Left renal pelvis (tissue), 4 donors: ENCODE measurements at places on chromosomes 12 and 14.
A peak's percentile ranks its signal among the peaks of the same experiment; 100 is the strongest.

DNA sequence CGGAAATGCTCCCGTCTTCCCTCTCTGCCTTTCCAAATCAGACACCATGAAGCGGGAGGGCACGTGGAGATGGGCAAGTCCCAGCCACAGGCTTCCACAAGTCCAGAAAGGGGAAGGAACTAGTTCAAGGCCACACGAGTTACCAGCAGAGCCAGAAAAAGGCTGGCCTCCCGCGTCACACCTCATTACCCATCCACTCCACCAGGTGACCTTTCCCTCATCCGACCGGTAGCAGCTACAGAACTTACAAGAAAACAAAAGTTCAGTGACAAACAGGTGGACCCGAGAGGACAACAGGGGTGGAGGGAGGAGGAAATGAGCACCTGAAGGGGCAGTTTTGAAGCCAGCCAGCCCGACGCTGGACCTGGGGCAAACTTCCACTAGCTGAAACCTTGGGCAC, 46.9 kb downstream of the CHGA start:
- DNase-seq: no peak

GRCh38 chr12:26461776-26462175, 266.4 kb downstream of the SSPN start:
- DNase-seq: no peak

DNA sequence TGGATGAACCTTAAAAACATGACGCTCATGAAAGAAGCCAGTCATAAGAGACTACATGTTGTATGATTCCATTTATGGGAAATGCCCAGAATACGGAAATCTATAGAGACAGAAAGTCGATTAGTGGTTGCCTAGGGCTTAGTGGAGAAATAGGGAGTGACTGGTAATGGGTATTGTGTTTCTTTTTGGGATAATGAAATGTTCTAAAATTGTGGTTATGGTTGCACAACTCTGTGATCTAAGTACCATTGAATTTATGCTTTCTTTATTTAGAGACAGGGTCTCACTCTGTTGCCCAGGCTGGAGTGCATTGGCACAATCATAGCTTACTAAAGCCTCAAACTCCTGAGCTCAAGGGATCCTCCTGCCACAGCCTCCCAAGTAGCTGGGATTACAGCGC, 8.0 kb downstream of the RBMS2 start:
- no peak for DNase-seq

DNA sequence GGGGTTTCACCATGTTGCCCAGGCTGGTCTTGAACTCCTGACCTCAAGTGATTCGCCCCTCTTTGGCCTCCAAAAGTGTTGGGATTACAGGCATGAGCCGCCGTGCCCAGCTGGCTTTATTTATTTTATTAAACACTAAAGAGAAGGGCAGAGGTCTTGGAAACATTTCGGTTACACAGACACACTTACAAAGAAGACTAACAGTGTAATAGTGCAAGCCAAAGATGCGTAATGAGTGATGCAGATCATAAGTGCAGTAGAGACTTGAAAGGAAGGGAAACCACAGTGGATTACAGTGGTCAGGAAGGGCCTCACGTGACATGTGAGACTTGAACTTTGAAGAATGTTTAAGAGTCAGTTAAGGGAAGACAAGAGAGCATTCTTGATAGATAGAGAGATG, 33.9 kb upstream of the CDK17 start:
- DNase-seq: no peak

GRCh38 chr12:28611115-28611435, 420.8 kb downstream of the CCDC91 start:
- no peak for DNase-seq

DNA sequence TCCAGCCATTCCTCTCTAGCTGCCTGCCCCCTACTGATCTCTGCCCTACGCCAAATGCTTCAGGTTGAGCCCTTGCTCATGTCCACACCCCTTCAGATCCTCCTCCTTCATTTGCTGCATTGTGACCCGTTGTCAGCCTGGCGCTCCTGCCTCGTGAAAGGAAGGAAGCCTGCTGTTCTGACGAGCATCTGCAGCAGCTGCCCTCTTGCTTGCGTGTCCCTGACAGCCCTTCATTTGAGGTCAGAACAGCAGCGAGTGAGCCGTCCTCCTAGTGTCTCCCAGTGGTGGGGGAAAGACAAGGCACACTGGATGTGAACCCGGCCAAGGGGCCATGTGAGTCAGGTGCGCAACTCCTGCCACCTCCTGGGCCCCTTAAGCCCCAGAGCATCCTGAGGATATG, 3.0 kb upstream of the PIANP start:
- DNase-seq: no peak

- DNase-seq: no peak
Measured at GRCh38 chr12:93440043-93440835, 1.5 kb downstream of the UBE2N start.

GRCh38 chr12:48001505-48002413, 2.5 kb downstream of the COL2A1 start:
- no peak for DNase-seq

- DNase-seq: no peak
Measured at GRCh38 chr14:54562334-54562733, 4.6 kb upstream of the SAMD4A start.

GRCh38 chr12:25187781-25188180, 7.2 kb downstream of the DNAI7 start:
- DNase-seq: no peak

DNA sequence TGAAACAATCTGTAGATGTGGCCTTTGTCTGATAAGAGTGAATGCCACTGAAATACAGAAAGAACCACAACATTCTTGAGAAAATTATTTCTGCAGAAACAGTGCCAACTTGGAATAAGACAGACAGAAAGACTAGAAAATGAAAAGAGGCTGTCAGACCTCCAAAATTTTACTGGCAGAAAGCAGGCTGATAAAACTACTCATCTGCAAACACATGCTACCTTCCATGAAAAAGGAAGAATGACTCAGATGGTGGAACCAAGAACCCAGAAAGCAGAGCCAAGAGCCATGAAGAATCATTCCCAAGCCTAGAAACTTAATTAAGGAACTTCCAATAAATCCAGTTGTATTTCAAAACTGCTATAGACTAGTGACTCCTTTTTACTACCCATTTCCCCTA, 31.9 kb upstream of the OSBPL8 start:
- DNase-seq: no peak

DNA sequence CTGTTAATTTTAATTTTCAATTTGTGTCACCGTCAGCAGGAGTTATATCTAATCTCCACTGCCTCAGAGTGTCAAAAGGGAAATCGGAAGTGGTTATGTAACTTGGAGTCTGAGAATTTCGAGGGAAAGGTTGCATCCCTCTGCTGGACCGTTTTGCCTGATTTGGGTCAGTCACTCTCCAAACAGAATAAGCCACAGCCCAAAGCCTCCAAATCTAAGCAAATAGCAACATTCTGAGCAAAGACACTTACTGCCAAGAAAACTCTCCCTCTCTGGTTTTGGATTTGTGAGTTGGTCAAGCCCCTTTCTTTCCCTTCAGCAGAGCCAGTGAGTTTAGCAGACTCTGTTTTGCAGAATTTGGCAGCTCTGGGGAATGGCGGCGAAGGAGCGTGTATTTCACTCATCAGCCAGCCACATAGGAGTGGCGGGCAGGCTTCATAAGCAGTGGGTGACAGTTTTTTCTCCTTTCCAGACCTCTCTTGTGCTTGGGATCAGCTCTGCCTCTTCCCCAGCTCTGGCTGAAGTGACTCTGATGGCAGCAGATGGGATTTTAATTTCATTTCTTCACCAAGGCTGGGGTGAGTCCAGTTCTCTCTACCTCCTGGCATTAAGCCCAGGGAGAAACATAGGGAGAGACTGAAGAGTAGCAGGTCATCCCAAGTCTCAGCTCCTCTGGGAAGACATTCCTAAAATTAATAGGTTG, 218.7 kb upstream of the NOS1 start:
- DNase-seq: no peak

- no peak for DNase-seq
Measured at GRCh38 chr14:103366741-103367140, 18.5 kb upstream of the MARK3 start.

- no peak for DNase-seq
Measured at GRCh38 chr12:94269316-94269999, 121.1 kb downstream of the PLXNC1 start.

DNA sequence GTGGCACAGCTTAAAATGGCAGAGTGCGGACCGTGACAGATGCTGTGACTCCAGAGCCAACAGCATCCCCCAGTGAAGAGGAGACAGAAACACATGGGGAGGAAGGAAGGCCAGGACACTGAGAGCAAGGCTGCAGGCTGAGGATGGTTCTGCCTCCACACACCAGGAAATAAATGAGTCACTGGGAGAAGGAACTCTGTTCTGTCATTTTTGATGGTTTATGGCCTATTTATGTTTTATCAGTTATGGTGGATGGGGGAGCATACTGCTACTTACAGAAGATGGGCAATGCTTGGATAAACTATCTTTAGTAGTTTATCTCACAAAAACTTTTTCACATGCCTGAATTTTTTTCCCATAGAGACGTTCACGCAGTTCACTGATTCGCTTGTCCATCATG, 33.8 kb downstream of the ZFYVE21 start:
- no peak for DNase-seq

DNA sequence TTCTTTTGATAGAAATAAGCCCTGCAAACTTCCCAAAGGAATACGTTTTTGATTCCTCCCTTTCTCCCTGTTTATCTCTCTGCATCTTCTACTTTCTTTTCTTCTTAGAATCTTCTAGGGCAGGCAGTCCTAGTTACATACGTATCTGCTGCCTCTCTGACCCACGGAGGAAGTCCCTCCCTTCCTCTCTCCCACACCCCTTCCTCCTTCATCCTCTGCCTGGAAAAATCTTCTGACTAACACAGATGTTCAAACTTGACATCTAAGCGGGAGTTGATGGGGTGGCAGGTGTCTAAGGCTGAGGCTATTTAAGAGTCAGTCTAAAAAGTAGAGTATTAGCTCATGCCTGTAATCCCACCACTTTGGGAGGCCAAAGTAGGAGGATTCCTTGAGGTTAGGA, 88.6 kb downstream of the MAP1LC3B2 start:
- DNase-seq: no peak

DNA sequence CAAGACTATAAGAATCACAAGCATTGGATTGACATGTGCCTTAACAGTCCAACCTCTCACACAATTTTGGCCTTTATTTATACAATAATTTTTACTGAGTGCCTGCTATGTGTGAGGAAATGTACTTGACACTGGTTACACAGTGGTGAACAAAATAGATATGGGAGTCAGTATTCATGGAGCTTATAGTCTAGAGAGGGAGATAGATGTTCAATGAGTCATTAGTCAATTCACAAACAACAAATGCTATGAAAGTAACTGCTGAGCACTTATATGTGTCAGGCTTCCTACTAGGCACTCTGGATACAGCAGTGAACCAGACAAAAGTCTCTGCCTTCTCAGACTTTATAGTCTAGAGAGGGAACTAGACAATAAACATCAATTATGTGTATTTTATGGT, 3.7 kb downstream of the CFAP54 start:
- no peak for DNase-seq

DNA sequence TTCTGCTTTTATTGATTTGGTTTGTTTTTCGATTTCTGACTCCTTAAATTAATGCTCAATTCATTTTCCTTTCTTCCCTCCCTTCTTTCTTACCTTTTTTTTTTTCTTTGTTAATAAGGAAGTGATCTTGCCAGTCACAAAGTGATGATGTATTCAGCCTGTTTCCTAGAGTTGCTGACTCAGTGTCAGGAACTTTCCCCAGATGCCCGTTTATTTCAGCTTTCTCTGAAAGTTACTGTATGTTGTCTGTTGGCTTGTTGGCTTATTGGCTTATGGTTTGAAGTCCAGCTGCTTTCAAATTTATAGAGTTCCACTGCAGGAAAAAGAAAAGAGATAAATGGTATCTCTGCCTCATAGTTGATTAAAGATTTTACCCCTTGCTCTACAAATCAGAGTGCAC, 12.4 kb upstream of the SLC6A15 start:
- DNase-seq: no peak

GRCh38 chr12:115437061-115437567, 753.1 kb upstream of the TBX3 start:
- DNase-seq: no peak

- no peak for DNase-seq
Measured at GRCh38 chr12:28497889-28498411, 307.7 kb downstream of the CCDC91 start.

GRCh38 chr14:64778104-64778754, 74.0 kb downstream of the PLEKHG3 start:
- no peak for DNase-seq

GRCh38 chr12:94074216-94074979, 74.0 kb upstream of the PLXNC1 start:
- DNase-seq: no peak

DNA sequence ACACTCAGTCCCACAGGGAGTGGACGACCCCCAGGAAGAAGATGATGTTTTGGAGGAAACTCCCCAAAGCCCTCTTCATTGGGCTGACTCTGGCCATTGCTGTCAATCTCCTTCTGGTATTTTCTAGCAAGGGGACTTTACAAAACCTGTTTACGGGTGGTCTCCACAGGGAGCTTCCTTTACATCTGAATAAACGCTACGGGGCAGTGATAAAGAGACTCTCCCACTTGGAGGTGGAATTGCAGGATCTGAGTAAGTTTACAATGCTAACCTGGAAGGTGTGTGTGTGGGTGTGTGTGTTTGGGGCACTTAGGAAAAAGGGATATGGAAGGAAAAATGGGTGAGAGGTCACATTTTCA, 416 bp downstream of the GALNT8 start:
- DNase-seq: no peak

GRCh38 chr14:97572583-97573458, 775.6 kb downstream of the VRK1 start:
- no peak for DNase-seq

- DNase-seq: no peak
Measured at GRCh38 chr12:18345021-18345735, 83.9 kb downstream of the PIK3C2G start.

DNA sequence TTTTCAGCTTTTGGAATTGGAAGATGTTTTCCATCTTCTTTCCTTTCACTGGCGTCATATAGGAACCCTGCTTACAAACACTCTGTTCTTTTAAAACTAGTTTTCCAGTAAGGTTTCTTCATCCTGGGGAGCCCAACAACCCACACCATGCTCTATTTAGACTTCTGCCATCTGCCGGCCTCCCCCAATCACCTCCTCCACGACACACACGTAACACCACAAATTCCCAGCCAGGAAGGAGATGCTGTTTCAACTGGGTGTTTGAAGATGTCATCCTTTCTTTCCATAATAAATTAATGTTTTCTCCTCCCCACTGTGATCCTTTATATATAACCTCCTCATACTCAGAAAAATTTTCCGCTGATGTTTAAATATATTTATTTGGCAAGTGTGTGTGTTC, 231.4 kb upstream of the DDHD1 start:
- no peak for DNase-seq

DNA sequence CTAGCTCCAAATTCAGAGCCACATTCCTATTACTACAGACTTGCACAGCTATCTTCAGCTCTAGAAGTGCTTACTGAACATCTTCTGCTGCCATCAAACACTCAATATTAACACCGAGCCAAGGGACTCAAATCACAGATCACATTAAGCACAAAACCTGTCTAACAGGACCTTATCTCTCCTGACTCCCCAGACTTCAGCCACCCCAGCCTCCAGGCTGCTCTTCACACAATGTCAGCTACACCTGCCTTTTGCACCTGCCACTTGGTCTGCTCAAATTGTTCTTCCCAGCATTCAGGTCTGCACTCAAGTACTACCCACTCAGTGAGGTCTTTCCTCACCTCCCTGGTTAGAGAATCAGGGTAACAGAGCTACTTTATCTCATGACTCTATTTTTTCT, 57.1 kb downstream of the GALC start:
- DNase-seq: no peak

- no peak for DNase-seq
Measured at GRCh38 chr12:14187966-14188365, 177.5 kb upstream of the ATF7IP start.

GRCh38 chr12:41234692-41235091, 46.6 kb downstream of the PDZRN4 start:
- DNase-seq: peak; percentile 36
